ENCODE measurements at places on chromosomes 6 and 20.

GRCh38 chr6:122246906-122247658, 152.4 kb upstream of the HSF2 start:
- DNase-seq: no peak

- DNase-seq: no peak
Observed at GRCh38 chr6:53703047-53703446, 37.5 kb upstream of the KLHL31 start.

GRCh38 chr6:90083891-90084290, 189.6 kb downstream of the GJA10 start:
- DNase-seq: no peak

GRCh38 chr20:31489152-31489551, 14.1 kb downstream of the REM1 start:
- DNase-seq: no peak

GRCh38 chr6:21478883-21479539, 114.5 kb upstream of the SOX4 start:
- peak; percentile 18 for DNase-seq

DNA sequence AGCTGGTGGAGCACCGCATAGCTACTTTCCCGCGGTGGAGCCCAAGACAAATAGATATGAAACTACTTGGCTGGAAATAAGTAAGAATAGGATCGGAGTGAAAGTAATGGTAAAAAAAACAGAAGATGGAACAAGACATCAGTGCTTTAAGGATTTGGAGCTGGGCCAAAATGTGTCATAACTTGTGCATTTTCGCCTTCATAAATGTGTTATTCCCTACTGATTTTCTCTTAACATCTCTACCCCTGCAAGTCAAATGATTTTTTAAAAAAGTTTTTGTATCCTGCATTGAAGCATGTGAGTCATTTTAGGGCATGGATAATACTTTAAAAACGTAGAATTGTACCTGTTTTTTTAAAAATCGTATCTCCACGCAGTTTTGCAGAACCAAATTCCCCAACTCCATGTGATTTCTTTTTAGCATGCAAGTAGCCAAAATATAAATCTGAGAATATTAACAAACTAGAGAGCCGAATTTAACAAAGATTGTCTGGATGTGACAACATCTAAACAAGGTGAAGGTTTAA, 882 bp upstream of the FAM184A start:
- DNase-seq: no peak

- no peak for DNase-seq
Observed at GRCh38 chr20:17189976-17190695, 36.7 kb upstream of the PCSK2 start.

DNA sequence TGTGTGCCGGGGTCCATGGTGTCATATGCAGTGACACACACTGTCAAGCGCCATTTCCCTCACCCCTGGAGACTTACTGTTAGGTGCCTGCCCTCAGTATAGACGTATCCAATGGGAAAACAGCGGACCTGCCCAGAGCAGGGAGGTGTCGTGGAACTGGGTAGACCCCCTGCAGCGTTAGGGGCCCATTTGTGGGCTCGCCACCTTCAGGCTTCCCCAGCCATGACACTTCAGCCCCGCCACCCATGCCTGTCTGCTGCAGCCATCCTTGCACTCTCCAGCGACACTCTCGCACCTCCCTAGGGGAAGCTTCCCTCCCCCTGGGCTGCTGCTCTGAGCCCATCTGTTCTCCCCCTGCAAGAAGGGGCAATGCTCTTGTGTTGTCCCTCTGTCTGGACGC, 43.2 kb downstream of the STK35 start:
- DNase-seq: no peak

DNA sequence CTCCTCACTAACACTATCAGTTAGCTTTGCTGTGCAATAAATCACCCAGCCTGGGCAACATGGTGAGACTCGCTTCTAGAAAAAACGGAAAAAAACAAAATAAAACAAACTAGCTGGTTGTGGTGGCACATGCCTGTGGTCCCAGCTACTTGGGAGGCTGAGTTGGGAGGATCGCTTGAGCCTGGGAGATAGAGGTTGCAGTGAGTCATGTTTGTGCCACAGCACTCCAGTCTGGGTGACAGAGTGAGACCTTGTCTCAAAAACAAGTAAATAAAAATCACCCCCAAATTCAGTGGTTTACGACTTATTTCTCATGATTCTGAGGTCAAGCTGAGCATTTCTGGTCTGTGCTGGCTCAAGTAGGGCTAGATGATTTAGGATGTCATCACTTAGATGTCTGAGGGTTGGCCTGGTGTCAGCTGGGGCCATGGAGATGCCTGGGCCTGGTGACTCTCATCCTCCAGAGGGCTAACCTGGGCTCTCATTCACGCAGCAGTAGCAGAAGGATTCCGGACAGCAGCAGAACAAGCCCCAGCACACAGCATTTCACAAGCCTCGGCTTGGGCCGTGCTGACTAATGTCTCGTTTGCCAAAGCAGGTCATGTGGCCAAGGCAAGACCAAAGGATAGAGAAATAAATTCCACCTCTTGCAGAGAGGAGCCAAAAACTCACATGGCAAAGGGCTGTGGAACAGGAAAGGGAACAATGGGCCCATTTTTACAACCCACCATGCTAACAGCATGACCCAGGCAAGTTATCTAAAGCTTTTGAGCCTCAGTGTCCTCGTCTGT, 32.5 kb downstream of the MGME1 start:
- peak; percentile 24 for DNase-seq

DNA sequence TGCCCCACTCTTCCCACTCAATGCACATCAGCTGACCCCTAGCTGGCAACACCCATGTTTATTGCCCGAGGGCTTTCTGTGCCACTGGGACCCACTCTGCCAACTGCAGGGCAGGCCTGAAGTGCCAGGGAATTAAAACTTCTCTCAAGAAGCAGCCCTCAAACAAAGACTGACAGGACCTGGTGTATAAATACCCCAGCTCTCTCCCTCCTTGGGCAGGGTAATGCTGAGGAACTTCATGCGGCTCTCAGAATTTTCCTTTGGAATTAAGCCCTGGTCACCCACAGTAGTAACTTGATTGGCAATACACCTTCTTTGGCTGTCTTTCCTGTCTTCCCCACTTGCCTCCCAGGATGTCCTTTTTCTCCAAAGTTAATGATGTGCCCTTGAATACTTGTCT, 5.3 kb upstream of the GDAP1L1 start:
- no peak for DNase-seq

- DNase-seq: peak; percentile 23
Observed at GRCh38 chr20:58523072-58523970, 8.1 kb upstream of the APCDD1L start.

GRCh38 chr6:167663784-167664443, 162.8 kb upstream of the AFDN start:
- peak; percentile 45 for DNase-seq

DNA sequence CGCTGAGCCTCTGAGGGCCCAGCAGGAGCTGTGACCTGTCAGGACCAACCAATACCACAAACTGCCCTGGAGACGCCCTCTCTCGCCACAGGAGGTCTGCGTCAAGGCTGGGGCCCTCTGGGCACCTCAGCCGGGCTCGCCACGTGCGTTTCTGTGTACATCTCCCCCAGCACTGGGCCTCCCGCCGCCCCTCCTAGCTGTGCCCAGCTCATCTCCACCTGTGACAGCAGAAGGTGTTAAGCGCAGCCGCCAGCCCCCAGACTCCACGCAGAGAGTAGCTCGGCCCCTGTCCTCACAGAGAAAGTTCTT, 91.4 kb downstream of the TAF4 start:
- no peak for DNase-seq

DNA sequence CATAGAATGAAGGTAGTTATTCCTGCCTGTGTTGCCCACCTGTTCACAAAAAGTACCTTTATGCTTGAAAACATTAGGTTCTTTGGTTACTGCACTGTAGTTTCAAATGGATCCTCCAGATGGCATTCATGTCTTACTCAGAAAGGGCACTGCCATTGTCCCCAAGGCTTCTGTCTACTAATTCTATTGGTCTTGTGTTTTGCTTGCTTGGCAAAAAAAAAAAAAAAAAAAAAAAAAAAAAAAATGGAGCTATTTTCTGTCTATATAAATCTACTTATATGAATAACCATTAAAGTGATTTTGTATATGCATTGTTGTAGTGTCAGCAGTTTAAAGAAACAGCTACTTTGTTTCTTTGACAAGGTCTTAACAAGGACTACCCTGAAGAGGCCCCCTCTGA, 12.7 kb upstream of the EFHC1 start:
- DNase-seq: peak; percentile 42

GRCh38 chr20:63191400-63191799, 24.5 kb downstream of the YTHDF1 start:
- no peak for DNase-seq

GRCh38 chr20:40486297-40486696, 202.7 kb downstream of the MAFB start:
- no peak for DNase-seq

DNA sequence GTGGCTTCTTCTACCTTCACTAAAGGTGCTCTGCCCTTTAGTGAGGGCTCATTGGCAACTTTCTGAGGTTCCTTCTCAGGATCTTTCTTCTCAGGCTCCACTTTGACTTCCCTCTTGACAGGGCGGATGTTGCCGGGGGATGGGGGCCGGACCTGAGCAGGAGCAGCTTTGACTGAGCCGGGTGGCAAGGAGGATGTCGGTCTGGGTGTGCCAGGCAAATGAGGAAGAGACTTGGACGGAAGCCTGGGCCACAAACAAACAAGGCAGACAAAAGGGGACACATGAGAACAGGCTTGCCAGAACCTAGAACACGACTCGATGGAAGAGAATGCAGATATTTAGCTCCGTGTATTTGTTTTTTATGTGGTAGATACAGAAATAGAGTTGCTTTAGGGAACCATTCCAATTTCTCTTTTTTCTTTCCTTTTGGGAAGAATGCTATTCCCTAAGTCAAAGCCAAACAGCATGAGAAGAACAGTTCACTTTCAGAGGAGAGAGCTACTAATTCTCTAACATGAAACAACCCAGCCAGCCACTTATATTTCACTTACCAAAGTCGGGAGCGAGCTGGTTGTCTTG, 76.2 kb upstream of the BCLAF1 start:
- peak; percentile 1 for DNase-seq

DNA sequence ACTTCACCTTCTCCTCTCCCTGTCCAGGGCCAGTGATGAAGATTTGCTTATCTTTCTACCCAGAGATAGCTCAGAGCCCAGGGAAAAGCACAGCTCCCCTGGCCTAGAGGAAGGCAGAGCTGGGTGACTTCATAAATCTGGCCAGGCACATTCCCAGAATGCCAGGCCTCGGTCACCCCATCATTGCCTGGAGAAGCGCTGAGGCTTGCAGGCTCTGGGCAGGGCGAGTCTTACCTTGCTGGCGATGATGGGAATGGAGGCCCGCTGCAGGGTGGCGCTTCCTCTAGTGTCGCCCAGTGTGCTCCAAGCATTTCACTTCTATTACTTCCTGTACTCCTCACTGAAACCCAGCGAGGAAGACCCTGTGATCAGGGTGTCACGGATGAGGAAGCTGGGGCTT, 60.1 kb downstream of the DAAM2 start:
- DNase-seq: no peak

DNA sequence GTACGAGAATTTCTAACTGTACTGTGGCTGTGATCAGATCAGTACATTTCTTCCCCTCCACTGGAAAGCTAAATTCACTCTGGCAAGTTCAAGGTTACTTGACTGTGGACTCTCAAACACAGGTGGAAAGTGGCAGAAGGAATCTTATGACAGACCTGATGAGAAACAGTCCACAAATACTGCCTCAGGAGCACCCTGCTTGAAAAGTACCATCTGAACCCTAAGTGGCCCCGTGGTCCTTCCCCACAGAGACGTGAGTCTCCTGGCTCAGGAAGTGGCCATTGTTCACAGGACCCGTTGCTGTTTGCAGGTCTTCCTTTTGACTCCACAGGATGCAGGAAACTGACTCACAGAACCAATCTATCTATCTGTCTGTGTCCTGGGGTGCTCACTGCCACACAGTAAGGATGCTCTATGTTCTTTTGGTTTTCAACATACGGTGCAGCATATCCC, 47.5 kb upstream of the NHSL1 start:
- DNase-seq: no peak

- DNase-seq: no peak
Observed at GRCh38 chr20:56752274-56752673, 123.2 kb downstream of the TFAP2C start.
